GM13977 (cell line): ENCODE measurements at places on chromosomes 7 and 10.

DNA sequence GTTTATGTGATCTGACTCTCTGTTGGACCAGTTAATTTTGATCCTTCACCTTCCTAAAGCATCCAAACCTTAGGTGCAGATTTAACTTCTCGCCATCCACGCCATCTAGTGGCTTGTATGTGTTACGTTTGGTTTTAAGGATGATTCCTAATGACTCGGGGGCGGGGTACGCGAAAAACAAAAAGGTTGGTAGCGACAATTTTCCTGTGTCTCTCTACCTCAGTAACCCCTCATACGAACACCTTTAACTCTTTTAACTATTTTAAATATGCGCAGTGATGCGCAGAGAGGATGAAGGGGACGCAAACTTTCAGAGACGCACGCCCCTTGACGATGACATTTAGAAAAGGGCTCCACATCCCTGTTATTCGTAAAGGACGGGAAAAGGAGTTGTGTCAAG lies 714 bp upstream of the KCND2 start:
- DNase-seq: peak; percentile 79

DNA sequence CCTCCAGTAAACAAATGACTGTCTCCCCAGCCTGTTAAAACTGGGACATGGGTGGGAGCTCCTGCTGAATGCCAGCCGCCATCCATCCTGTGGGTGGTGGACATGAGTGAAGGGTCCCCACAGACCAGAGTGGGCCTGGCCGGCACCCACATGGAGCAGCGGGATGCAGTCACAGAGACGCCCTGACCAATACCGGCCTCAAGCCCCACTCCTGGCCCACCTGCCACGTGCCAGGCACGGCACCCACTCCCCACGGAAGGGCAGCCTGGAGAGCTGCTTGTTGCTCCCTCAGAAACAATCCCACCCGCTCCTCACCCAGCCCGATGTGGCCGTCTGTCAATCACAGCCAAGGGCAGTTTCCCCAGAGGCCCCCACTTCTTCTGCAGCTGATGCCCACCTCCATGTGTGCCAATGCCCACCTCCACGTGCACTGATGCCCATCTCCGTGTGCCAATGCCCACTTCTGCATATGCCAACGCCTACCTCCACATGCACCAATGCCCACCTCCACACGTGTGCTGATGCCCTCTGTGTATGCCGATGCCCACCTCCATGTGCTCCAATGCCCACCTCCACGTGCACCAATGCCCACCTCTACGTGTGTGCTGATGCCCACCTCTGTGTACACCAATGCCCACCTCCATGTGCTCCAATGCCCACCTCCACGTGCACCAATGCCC lies 42.8 kb upstream of the DNAAF5 start:
- no peak for DNase-seq

DNA sequence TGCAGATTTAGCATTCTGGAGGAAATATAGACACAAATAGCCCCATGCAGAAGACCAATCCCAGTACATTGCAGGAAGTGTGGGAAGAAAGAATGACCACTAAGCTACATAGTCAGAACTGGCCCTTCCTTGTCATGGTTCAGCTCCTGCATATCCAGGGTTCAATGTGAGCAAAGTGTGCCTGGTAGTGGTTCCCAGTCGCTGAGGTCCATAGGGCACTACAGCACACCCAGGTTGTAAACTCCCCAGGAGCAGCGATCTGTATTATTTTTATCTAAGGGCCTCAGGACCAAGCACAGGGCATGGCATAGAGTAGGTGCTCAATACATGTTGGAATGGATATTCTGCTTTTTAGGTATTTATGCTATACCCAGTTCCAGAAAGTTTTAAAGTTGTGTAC lies 114.4 kb downstream of the RTKN2 start:
- no peak for DNase-seq

DNA sequence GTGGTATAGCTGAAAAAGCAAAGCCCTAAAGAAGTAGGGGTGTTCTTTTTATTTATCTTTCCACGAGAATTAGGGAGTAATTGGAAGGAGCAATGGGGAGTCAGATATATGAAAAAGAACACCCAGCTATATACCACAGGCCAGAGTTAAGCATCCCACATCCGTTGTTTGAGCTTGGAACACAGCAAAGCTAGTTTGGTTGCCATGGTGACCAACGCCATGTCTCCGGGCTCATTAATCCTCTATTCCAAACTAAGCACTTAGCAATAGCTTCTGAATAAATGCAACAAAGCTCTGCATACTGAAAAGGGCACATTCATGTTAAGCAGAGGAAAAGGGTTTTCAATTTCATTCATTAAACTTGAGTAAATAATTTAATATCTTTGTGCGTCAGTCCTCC lies 23.5 kb downstream of the ASB4 start:
- no peak for DNase-seq

GRCh38 chr10:71694567-71694968 lies 25.0 kb downstream of the C10orf105 start:
- peak; percentile 92 for DNase-seq

GRCh38 chr10:15045380-15045779 lies 1.6 kb downstream of the OLAH start:
- DNase-seq: no peak

DNA sequence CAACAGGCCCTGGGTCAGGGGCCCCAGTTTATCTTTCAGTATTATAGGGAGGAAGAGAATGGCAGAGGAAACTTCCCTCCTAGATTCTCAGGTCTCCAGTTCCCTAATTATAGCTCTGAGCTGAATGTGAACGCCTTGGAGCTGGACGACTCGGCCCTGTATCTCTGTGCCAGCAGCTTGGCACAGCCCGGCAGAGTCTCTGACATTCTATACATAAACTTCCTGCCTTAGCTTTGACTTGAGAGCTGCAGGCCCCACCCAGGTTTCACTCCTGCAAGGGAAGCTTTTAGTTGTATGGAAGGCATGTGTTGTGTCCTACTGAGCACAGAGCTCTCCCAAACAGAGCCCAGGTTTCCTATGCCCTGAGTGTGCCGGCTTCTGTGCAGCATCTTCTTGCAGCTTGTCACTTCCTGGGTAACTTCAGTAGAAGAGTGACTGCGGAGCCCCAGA lies 205.6 kb upstream of the PRSS58 start:
- no peak for DNase-seq

DNA sequence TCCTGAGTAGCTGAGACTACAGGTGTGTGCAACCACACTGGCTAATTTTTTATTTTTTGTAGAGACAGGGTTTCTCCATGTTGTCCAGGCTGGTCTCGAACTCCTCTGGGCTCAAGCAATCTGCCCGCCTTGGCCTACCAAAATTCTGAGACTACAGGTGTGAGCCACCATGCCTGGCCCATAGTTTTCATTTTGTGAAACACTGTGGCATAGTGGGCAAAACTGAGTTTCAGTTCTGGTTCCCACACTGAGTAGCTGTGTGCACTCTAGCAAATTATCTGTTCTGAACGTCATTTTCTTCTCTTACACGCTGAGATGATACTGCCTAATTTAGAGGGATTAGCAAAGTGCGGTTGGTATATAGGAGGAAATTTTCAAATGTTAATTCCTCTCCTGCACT lies 13.5 kb downstream of the ATP5MK start:
- no peak for DNase-seq

DNA sequence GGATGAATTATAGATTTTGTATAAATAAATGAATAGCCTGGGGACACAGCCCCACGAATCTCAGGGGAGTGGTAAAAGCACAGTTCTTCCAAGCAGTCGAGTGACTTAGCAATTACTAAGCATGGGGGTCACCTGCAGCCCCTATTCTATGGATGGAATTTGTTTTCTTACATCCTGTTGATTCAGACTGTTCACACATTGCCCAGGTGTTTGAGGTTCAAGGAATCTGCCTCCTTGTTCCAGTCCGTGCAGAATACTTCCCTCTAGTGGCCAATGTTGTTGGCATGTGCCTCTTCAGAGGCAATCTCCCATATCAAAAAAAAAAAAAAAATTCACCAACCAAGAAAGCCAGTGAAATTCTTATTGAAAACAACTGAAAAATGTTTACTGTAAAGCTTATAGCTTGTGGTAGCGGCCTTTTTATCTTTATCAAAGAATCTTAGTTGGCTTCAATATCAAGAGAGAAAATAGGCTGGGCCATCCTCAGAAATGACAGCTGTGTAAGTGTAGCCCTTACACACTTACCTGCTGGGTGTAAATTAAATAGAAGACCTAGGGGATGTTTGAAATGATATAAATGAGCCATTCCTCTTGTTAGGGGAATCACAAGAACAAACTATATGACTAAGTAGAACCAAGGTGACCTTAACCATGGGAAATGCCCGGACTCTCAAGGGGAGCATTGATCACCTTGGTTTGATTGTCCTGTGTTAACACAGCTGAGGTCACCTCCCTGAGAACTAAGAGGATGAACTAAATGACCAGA lies 7.8 kb downstream of the LIPM start:
- DNase-seq: peak; percentile 27

GRCh38 chr10:89470628-89471027 lies 56.3 kb downstream of the IFIT5 start:
- DNase-seq: no peak

DNA sequence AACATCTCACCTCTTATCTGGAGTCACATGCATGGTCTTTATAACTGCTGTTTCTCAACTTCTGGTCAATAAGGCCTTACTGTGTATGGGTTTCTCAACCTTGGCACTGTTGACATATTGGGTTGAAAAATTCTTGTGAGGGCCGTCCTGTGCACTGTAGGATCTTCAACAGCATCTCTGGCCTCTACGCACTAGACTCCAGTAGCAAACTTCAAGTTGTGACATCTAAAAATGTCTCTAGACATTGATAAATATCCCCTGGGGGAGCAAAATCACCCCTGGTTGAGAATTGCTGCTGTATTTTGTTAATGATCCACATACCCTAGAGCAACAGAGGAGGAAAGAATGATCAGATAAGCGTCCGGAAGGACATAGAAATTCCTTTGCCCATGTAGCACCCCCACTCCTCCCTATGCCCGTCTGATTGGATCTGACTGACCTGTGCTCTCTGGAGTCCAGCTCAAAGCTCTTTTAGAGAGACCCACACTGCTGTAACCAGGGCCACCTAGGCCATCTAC lies 423.5 kb upstream of the ZMIZ1 start:
- no peak for DNase-seq

DNA sequence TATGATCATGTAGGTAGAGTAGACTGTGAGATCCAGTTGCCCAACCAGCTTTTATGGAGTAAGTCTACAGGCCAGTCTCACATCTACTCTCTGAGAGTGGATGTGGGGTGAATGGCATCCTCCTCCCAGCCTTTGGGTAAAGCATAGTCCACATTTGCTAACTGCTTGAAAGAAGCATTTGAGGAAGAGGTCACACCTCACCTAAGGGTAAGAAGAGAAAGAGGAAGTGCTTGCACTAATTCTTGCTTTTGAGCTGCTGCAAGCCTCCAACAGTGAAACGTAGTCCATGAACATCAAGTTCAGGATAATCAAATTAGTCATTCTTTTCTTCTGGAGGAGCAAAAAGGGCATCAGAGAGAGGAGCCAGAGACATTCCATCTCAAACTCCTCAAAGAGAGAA lies 93.9 kb upstream of the AGR3 start:
- DNase-seq: no peak

GRCh38 chr10:126448091-126448490 lies 59.8 kb upstream of the ADAM12 start:
- DNase-seq: no peak

DNA sequence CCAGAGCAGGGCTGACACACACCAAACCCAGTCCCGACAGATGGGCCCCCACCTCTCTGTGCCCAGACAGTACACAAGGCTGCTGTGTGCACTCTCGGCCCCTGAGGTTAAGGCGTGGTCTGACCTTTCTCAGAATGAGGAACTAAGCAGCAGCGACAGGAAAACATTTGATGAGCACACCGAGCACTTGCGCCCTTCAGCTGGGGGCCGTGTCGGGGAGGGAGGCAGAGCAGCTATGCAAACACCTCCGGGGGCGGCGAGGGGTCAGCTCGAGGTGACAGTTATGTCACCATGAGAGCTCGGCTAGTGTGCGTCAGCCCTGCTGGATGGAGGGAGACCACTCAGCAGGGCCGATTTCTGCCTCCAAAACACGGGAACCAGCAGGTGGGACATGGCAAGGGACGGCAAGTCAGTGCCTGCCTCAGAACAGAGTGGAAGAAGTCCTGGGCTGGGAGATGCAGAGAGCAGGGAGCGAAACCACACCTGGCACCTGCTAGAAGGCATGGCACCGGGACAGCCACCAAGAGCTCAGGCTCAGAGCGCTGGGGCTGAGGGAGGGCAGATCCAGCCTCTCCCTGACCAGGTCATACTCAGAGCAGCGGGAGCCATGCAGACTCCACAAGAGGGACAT lies 57.4 kb downstream of the CHST15 start:
- peak; percentile 93 for DNase-seq

GRCh38 chr7:148327379-148327778 lies 263.2 kb upstream of the C7orf33 start:
- no peak for DNase-seq

GRCh38 chr7:19772841-19773760 lies at the start of gene TMEM196:
Gene TMEM196 (minus strand): TSS chr7:19773617. CDS start chr7:19772696, 921 bp downstream.
- DNase-seq: no peak

DNA sequence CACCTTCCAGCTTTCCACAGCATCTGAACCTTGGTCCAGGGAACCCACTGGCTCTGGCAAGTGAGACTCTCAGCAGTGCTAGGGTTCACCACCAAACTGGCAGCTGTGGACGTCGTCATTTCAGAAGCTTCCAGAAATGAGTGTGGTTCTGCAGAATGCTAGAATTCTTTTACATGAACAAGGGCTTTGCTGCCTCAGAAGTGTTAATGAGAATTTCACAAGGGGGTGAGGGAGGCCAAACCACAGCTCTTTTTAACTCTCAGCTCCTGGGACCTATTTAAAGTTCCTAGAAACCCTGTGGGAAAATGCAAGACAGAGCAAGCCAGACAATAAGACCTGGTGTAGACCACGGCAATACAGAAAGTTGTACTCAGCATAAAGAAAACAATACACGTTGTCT lies 129.3 kb upstream of the BET1 start:
- no peak for DNase-seq

DNA sequence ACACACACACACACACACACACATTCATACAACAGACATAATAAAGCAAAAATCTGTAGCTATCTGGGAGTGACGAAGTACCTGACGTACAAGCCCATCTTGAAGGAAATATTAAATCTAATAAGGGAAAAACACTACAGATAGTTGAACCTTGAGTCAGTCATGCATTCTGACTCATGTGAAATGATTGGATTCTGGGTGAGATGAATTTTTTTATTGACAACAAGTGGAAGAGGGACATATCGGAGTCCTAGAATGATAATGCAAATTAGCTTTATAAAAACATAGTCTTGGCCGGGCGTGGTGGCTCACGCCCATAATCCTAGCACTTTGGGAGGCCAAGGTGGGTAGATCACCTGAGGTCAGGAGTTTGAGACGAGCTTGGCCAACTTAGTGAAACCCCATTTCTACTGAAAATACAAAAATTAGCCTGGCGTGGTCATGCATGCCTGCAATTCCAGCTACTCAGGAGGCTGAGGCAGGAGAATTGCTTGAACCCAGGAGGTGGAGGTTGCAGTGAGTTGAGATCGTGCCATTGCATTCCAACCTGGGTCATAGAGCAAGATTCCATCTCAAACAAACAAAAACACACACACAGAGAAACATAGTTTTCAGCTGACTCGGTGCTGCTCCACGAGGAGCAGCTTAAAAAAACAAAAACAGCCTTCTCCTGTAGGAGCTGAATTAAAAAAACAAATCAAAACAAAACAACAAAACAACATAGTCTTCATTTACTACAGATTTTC lies 154.4 kb upstream of the MKLN1 start:
- DNase-seq: no peak

GRCh38 chr7:73901823-73902597 lies 41.1 kb downstream of the TMEM270 start:
- no peak for DNase-seq

GRCh38 chr7:70694971-70695794 lies 436.8 kb upstream of the GALNT17 start:
- peak; percentile 53 for DNase-seq
